Activated T-helper 17 cell treated with anti-CD3 and anti-CD28 coated beads, Interleukin-2, amount 50 U/mL, for 72 hours (primary cell): ENCODE measurements at places on chromosomes 5 and 9.

GRCh38 chr5:91006713-91007112 lies 376.4 kb downstream of the ARRDC3 start:
- ATAC-seq, result no peak

- no peak for ATAC-seq
Observed at GRCh38 chr9:104907278-104907951, 20.5 kb downstream of the ABCA1 start.

- ATAC-seq, result no peak
Observed at GRCh38 chr9:95495961-95496360, 20.8 kb downstream of the PTCH1 start.

DNA sequence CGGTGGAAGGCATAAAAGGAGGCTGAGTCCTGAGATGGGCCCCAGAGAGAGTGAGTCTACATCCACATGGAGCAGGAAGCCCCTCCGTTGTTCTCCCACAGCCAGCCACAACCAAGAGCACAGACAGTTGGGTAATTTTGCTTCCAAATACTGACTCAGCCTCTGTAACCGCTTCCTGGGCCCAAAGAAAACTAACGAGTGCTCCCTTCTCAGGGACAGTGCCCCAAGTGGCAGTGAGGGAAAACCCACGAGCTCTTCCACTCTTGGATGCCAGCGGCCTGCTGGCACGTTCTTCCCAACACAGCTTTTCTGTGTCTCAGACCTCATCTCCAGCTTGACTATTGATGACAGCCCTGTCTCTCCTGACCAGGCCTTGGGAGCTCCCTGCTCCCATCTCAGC lies 207.6 kb downstream of the FSTL4 start:
- ATAC-seq, result no peak

GRCh38 chr5:157918811-157919742 lies 60.1 kb upstream of the CLINT1 start:
- ATAC-seq, result peak; percentile 49
